Anterior cingulate cortex (tissue), 58 donors: ENCODE measurements at places on chromosomes 1 and 21.

- DNase-seq: no peak
Observed at GRCh38 chr1:170376801-170377385, 155.1 kb upstream of the GORAB start.

GRCh38 chr1:53686965-53687267 lies 52.0 kb downstream of the GLIS1 start:
- DNase-seq: no peak

DNA sequence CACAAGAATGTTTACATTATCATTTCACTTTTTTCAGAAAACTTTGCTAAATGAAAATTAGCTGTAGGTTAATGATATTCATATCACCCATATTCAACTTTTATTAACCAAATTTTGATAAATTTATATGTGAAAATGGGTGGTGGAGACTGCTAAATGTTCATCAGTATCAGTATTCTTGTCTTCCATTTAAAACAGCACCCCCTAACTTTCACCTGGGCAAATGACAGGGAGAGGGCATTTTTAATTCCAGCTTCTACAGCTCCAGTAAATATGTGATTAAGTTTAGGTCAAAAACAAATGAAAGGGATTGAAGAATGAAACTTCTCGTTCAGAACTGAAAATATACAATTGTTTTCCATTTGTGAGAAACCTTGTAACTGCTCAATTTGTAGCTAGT lies 722.2 kb downstream of the KCNT2 start:
- no peak for DNase-seq

- DNase-seq: no peak
Observed at GRCh38 chr1:30322859-30323257, 400.5 kb downstream of the MATN1 start.

- DNase-seq: no peak
Observed at GRCh38 chr1:117301901-117302300, 65.3 kb upstream of the MAN1A2 start.

GRCh38 chr1:169031566-169032224 lies 74.8 kb upstream of the ATP1B1 start:
- no peak for DNase-seq

GRCh38 chr1:226033582-226033981 lies 28.9 kb upstream of the H3-3A start:
- DNase-seq: no peak

GRCh38 chr1:109535481-109535880 lies 4.2 kb upstream of the GPR61 start:
- DNase-seq: no peak
